Stimulated activated CD8-positive, alpha-beta memory T cell treated with anti-CD3 and anti-CD28 coated beads, Interleukin-15, amount 100 ng/mL, for 1 hour (primary cell): ENCODE measurements at places on chromosomes 3 and 15.

- peak; percentile 20 for DNase-seq
Measured at GRCh38 chr15:75452865-75453702, 1.6 kb upstream of the SIN3A start.

GRCh38 chr3:156583469-156583868, 28.6 kb upstream of the SSR3 start:
- no peak for DNase-seq

DNA sequence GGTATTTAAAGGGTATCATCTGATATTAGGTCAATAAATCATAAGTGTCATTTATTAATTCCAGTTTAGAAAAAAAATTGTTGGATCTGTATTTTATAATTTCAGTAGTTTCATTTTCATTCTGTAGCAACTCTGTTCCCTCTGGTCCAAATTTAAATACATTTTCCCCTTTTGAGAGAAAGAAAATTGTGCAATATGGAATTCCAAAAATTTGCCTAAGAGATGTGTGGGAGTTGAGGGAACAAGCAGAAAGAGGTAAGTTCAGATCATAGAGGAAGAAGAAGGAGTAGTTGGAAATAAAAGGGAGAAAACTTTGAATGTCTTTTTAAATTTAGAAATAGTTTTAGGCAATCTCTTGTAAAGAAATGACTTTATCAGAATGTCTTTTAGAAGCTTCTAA, 48.9 kb upstream of the MME start:
- no peak for DNase-seq

- no peak for DNase-seq
Measured at GRCh38 chr15:100818927-100819326, 60.7 kb upstream of the ALDH1A3 start.

DNA sequence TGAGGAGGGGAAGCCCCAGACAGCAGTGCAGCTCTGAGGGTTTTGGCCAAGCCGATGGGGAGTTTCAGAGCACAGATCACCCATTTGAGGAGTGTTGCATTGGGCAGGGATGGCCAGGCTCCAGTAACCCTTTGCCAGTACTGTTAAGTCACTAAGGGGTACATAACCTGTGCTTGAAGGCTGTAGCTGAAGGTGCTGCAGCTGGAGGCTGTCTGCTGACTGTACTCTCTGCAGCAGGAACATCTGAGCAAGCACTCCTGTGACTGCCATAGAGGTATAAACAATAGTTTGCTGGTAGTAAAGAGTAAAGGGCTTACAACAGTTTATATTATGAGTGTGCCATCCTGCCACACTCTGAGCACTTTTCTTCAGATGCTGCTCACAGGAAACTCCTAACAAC, 297.8 kb downstream of the EPHA3 start:
- DNase-seq, result no peak

DNA sequence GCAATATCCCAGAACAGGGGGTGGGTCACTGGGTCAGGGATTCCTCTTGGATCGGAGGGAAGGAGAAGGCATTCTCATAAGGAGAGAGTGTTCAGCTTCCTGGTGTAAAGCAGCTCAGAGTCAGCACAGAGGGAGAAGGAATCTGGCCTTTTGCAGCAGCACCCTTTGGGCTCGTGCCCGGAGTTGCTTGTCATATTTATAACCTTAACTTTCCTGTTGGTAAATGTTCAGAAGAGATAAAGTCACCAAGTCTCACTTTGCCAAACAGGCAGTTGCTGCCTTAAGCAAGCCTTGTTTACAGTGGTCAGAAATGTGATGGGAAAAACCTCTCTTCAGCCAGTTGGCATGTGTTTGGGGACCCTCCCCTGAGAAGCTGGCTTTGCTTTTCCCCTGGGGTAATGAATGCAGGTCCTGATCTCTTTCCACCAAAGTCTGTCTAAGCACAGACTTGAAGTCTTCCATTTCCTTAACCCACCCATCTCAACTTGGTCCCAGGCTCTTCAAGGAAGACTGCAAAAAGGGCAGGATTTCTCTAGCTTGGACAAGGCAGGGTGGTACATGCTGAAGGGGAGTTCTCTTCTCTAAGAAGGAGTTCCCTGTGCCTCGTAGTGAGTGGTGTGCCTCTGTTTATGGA, 206.9 kb upstream of the BHLHE40 start:
- DNase-seq, result no peak

GRCh38 chr15:49383266-49383665, 39.8 kb upstream of the FGF7 start:
- DNase-seq, result no peak
